Eye (tissue), 1 donor: ENCODE measurements at places on chromosomes 2 and 18.

DNA sequence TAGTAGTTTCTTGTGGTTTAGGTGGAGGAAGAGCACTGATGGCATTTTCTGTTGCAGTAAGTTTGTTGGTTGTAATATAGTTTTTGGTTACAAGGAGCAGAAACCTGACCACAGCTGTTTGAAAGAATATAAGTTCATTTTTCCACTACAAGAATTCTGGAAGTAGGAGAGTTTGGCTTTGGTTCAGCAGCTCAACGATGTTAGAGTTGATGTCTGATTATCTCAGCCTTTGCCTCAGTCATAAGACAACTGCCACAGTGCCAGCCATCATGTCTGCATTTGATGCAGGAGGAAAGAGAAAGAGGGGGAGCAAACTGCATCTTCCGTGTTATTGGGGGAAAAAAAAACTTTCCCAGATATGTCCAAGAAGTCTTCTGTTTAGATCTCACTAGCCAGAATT, 119.1 kb downstream of the LYPD1 start:
- no peak for DNase-seq

- no peak for DNase-seq
Observed at GRCh38 chr2:11876889-11877288, 130.5 kb downstream of the LPIN1 start.

- peak; percentile 85 for DNase-seq
Observed at GRCh38 chr2:22355816-22356433, 1029.1 kb upstream of the KLHL29 start.

DNA sequence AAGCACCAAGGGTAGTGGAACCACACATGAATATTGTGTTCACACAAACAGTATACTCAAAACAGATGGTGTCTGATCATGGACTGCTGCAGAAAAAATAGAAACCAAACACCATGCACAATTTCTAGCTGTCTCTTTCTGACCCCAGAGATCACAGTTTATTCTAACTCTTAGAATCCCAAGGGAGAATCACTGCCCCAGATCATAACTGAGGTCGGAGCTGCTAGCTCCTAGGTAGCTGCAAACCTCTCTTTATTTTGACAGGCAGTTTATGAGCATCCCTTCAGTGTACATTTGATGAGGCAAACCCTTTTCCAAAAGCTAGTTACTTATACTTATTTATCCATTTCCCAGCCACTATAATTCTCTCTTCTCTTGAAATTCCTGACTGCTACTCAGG, 439.1 kb upstream of the HNMT start:
- no peak for DNase-seq

- DNase-seq: no peak
Observed at GRCh38 chr2:20939931-20940795, 103.7 kb downstream of the APOB start.
